ENCODE measurements at places on chromosomes 3 and 15.

- DNase-seq = no peak
Measured at GRCh38 chr15:45499426-45499825, 23.1 kb downstream of the SLC30A4 start.

- DNase-seq = no peak
Measured at GRCh38 chr15:26702381-26702780, 70.5 kb downstream of the GABRB3 start.

- DNase-seq = no peak
Measured at GRCh38 chr3:138786788-138787271, 47.9 kb downstream of the PIK3CB start.

DNA sequence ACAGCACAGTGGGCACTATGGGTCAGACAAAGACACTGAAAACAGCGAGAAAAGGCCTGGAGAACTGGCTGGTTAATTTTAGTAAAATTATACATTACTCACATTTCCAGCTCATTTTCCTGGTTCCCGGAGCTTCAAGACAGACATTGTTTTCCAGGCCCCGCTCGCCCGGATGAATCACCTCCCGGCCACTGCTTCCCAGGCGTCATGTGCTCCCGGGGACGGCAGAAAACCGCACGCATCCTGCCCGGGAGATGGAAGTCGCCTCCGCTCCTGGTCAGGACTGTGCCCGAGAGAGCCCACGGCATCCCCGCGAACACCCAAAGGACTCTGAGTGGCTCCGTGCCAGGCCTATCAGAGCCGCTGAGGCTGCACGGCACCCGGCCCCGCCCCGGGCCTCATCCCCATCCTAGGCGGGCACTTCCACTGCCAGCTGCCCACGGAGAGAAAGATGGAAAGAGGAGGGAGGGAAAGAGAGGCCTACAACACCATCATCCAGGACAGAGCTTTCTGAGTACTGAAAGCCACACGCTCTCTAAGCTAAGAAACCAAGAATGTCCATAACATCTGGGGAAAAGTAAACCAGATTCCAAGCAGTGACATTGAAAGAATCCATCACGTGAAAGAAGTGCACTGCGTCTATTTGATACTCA lies 75.1 kb downstream of the VGLL4 start:
- no peak for DNase-seq

GRCh38 chr15:79170256-79170664 lies 79.7 kb upstream of the RASGRF1 start:
- DNase-seq = no peak

DNA sequence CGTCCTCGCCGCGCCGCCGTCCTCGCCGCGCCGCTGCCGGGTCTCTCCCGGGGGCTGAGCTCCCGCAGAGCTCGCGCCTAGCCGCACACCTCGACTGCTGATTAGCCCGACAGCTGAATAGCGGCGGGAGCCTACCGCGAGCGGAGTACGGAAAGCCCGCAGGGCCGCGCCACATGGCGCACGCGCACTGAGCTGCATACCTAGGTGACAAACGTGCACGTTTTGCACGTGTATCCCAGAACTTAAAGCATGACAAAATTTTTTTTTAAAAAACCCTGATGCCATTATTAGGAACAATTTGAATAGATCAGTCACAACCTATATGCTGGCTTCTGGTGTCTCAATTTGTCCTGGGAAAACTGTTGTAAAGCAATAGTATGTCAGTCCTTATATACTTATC lies at the start of gene GOLGA8A:
Gene GOLGA8A (minus strand): TSS at position 122 of the 400 bp plus-strand sequence. CDS start 48,117 bp downstream, outside the sequence.
- DNase-seq = peak; percentile 74
